ENCODE measurements at places on chromosomes 6 and 20.

GRCh38 chr6:162222521-162222920 is 505.0 kb downstream of the PRKN start:
- no peak for DNase-seq

DNA sequence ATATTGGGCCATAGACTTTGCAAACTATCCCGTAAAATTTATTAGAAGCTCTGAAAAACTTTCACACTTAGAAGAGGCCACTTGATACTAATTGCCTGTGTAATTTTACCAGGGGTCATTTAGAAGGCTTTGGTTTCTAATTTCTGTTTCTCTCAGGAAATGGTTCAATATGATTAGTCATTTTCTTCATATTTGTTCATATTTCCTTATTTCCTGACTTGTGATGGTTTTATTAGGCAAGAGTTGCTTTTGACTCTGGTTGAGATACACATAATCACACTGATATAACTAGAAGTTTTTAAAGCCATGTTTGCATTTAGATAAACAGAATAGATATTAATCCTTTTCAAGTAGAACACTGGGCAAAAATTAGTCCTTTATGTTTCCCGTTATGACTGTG is 11.8 kb upstream of the HBS1L start:
- DNase-seq: peak; percentile 89

GRCh38 chr6:139416146-139416545 is 41.7 kb upstream of the CITED2 start:
- no peak for DNase-seq

GRCh38 chr20:37389844-37390275 is 43.9 kb downstream of the SRC start:
- no peak for DNase-seq

DNA sequence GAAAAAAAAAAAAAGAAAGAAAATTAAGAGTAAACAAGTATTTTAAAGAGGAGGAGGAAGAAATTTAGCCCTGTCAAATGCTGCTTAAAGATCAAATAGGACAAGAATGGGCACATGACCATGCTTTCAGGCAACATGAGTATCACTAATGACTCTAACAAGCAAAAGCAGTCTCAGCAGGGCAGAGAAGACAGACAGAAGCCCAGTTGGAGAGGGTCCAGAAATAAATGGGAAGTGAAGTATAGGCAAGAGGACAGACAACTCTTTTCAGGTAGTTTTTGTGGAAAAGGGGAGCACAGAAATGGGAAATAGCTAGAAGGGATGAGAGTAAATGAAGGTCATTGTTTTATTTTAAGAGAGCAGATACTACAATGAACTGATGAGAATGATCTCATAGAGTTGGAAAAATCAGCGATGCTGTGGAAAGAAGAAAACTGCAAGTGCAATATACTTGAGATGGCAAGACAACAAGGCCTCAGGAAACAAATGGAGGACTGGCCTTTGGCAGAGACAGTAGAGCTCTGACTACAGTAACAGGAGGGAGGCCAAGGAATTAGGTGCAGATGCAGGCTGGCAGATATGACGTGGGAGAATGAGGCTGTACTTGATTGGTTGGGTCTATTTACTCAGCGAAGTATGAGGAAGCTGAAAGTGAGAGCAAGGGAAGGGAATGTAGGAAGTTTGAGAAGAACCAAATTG is 40.3 kb downstream of the KIF6 start:
- DNase-seq: no peak

- no peak for DNase-seq
Observed at GRCh38 chr20:34946661-34947060, 8.9 kb downstream of the GSS start.

GRCh38 chr6:168121303-168121665 is 42.3 kb upstream of the FRMD1 start:
- DNase-seq: no peak

DNA sequence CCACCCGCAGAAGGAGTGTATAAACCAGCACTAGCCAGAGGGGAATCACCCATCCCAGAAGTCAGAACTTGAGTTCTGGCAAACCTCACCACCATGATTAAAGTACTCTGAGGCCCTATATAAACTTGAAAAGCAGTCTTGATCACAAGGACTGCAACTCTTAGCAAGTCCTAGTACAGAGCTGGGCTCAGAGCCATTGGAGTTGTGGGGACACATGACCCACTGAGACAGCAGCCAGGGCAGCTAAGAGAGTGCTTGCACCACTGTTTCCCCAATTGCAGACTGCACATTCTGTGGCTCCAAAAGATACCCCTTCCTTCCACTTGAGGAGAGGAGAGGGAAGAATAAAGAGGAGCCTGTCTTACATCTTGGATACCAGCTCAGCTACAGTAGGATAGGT is 4.7 kb upstream of the MCM9 start:
- DNase-seq: no peak

DNA sequence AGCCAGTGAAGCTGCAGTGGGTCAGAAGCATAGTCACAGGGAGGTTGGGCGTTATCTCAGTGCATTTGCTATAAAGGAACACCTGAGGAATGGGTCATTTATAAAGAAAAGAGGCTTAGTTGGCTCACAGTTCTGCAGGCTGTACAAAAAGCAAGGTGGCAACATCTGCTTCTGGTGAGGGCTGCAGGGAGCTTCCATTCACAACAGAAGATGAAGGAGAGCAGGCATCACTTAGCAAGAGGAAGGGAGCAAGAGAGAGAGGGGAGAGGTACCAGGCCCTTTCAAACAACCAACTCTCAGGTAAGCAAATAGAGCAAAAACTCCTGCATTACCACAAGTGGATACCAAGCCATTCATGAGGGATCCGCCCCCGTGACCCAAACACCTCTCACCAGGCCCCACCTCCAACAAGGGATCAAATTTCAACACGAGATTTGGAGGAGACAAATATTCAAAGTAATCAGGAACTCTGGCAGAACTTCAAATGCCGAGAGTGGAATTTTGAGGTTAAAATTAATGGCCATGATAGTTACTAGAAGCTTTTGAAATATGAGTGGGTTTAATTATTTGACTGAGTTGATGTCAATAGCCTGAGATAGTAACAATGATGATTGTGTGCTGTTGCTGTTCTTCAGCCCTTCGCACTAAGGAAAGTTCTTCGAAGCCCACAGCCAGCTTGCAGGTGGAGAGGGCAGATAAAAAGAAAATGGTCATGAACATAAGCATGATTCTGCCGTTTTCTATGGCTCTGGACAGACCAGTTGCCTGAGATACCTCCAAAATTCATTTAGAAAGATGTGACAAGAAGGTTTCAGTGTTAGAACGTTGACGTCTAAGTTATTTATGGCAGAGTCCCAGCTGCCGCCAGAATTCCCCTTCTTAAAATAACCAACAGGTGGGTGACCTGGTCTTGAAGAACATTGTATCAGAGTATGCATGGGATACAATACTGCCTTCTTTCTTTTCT is 55.3 kb upstream of the ADTRP start:
- DNase-seq: no peak

DNA sequence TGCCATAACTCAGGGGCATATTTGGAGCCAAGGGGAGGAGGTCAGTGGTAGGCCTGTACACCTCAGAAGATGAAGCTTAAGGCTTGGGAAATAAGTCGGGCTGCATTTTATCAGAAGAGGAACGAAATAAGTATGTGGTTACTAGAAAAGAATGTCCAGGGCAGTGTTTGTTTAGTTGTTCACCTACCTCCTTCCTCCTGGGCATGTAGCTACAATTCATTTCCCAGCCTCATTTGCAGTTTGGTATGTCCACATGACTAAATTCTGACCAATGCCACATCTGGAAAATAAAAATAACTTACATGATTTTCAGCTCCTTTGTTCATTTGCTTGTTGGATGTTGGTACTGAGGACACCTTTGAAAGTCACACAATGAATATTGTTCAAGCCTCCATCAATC is 294.5 kb upstream of the RGS17 start:
- DNase-seq: no peak

- DNase-seq: no peak
Observed at GRCh38 chr20:4881006-4881730, 120.1 kb downstream of the SLC23A2 start.

- DNase-seq: no peak
Observed at GRCh38 chr6:3522561-3523260, 65.9 kb upstream of the SLC22A23 start.

GRCh38 chr6:86192123-86192522 is 549.4 kb upstream of the SYNCRIP start:
- DNase-seq: peak; percentile 37
